SK-MEL-5 (cell line): ENCODE measurements at places on chromosomes 3 and 15. TPM values are rescaled to one million over a fixed set of nuclear protein-coding genes. Genes with fewer than 3 reads are reported as not detected.

Gene CCDC9B
- total RNA-seq, result 5.0 and 5.5 TPM in 2 replicates

Gene ITPKA
- total RNA-seq, result 0.45 and 0.85 TPM in 2 replicates

Gene CD96
- total RNA-seq, result 60.5 and 72.2 TPM in 2 replicates

Gene NUSAP1
- 83.0 and 87.5 TPM in 2 replicates for total RNA-seq

Gene FGD5
- total RNA-seq, result not detected in 2 replicates

Gene SLC12A1
- total RNA-seq, result 0.11 and 0.16 TPM in 2 replicates

Gene CAMP
- total RNA-seq, result 1.1 TPM in 1 of 2 replicates, not detected in the other

Gene EFCAB12
- total RNA-seq, result 0.08 TPM in 1 of 2 replicates, not detected in the other

Gene SPCS1
- 443 and 451 TPM in 2 replicates for total RNA-seq

Gene AMT
- total RNA-seq, result 0.32 TPM in 1 of 2 replicates, not detected in the other

Gene GRAMD1C
- 4.1 and 5.2 TPM in 2 replicates for total RNA-seq

Gene FEZF2
- total RNA-seq, result not detected in 2 replicates

Gene CLEC3B
- total RNA-seq, result not detected in 2 replicates

Gene FRG2C
- total RNA-seq, result 0.05 TPM in 1 of 2 replicates, not detected in the other

Gene BCHE
- 68.8 and 78.1 TPM in 2 replicates for total RNA-seq

Gene ST8SIA2
- 0.13 TPM in 1 of 2 replicates, not detected in the other for total RNA-seq

Gene CALML4
- total RNA-seq, result 3.7 and 6.5 TPM in 2 replicates

Gene CLDN11
- not detected in 2 replicates for total RNA-seq

Gene SRGAP3
- 2.1 and 3.0 TPM in 2 replicates for total RNA-seq

Gene ROBO2
- 32.3 and 42.2 TPM in 2 replicates for total RNA-seq

Gene DNAH1
- total RNA-seq, result 0.74 and 1.6 TPM in 2 replicates

Gene KLHL40
- not detected in 2 replicates for total RNA-seq

Gene TRIM71
- 0.03 TPM in 2 replicates for total RNA-seq

Gene GOLGA6L25
- total RNA-seq, result not detected in 2 replicates

Gene CLDN16
- total RNA-seq, result not detected in 2 replicates

Gene AQP9
- not detected in 2 replicates for total RNA-seq

Gene TMIE
- 0.11 TPM in 1 of 2 replicates, not detected in the other for total RNA-seq

Gene NR1I2
- total RNA-seq, result not detected in 2 replicates

Gene TLNRD1
- total RNA-seq, result 28.1 and 33.8 TPM in 2 replicates

Gene CHRFAM7A
- total RNA-seq, result 0.40 and 1.9 TPM in 2 replicates

Gene ZMAT3
- 12.2 and 13.2 TPM in 2 replicates for total RNA-seq

Gene ATP10A
- total RNA-seq, result 7.1 TPM in 2 replicates

Gene TM2D3
- 48.4 and 53.7 TPM in 2 replicates for total RNA-seq

Gene ZBTB47
- total RNA-seq, result 2.6 and 2.9 TPM in 2 replicates

Gene THAP10
- 0.48 and 0.80 TPM in 2 replicates for total RNA-seq

Gene FBXO40
- 0.05 and 0.08 TPM in 2 replicates for total RNA-seq

Gene NANOGP8
- total RNA-seq, result not detected in 2 replicates

Gene MCF2L2
- 0.79 and 1.0 TPM in 2 replicates for total RNA-seq

Gene NIPA2
- 130 and 131 TPM in 2 replicates for total RNA-seq

Gene CAPN3
- total RNA-seq, result 640 and 659 TPM in 2 replicates

Gene GHSR
- total RNA-seq, result not detected in 2 replicates

Gene HTD2
- total RNA-seq, result 11.2 and 14.4 TPM in 2 replicates

Gene PLA2G4D
- total RNA-seq, result not detected in 2 replicates

Gene HSPBAP1
- 21.1 and 25.5 TPM in 2 replicates for total RNA-seq

Gene ANAPC13
- 46.4 and 49.2 TPM in 2 replicates for total RNA-seq

Gene SCN11A
- not detected in 2 replicates for total RNA-seq

Gene GOLGA6L4
- 0.29 and 0.32 TPM in 2 replicates for total RNA-seq

Gene MAGEF1
- 39.5 and 43.4 TPM in 2 replicates for total RNA-seq

Gene ANKUB1
- total RNA-seq, result 0.08 TPM in 1 of 2 replicates, not detected in the other

Gene SLC28A1
- not detected in 2 replicates for total RNA-seq

Gene RYR3
- 0.08 and 0.16 TPM in 2 replicates for total RNA-seq

Gene ITIH1
- total RNA-seq, result not detected in 2 replicates

Gene OTOL1
- 0.16 and 0.32 TPM in 2 replicates for total RNA-seq

Gene TMEM158
- 2.7 and 4.2 TPM in 2 replicates for total RNA-seq
